ENCODE measurements at places on chromosomes 2 and 18.

DNA sequence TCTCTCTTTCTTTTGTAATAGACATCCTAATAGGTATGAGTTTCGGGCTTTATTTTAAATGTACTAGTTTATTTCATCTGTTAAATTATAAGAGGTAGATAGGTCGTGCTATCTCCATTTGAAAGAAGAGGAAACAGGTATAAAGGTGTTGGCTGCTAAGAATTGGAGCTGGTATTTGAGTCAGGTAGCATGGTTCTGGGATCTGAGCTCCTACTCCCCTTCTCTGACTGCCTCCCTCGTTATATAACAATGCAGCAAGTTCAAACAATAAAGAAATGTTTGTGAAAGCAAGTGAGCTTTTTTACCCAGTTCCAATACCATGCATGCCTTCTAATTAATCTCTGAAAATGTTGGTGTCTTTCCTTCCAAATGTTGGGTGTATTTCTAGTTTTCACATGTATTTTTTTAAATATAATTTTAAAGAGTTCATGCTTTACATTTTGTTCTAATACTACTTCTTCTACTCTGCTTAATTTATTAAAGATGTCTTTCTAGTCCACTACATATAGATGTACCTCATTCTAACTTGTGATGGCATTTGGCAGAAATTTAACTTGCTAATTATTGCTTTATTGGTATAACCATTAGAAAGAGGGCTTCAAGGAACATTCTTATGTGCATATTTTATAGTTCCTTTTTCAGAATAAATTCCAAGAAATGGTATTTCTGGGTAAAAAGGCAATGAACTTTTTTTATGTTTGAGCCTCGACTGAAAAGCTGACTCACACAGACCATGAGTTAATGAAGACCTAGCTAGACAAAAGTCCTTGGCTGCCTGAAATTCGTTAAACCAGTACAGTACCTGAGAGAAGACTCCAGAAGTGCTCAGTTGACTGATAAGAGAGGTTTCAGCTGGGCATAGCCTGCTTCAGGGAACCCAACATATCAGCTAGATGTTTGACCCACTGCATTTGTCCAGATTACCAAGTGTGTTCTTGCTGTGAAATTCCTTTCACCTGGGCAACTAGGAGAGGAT lies 133.5 kb downstream of the CERS6 start:
- no peak for DNase-seq

DNA sequence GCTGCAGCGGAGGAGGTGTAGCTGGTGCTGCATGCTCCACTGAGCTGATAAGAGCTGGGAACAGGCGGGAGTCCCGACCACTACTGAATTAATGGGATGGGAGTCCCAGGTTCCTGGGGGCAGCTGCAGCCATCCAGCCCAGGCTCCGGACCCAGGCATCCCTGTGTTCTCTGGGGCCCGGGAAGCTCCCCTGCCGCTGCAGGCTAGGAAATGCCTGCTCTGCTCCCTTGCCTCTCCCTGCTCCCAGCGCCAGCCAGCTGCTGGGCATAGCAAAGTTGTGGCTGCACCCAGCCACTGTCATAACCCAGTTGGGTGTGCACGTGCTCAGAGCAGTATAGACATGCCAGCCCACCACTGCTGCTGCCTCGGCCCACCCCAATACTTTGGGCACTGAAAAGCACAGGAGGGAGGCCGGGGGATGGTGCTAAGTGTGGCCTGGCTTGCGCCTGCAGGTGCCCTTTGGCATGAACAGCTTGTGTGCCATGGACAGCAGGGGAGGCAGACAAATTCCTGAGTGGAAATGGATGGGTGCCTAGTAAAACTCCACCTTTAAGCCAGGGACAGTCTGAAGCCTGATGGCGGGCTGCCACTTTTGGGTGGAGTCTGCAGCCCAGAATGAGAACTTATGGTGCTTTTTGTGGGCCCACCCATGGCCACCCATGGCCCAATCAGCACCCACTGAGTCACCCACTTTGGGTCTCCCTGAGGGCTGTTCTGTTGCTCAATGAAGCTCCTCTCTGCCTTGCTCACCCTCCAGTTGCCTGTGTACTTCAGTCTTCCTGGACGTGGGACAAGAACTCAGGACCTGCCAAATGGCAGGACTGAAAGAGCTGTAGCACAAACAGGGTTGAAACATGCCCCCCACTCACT lies 219.3 kb upstream of the TMEFF2 start:
- no peak for DNase-seq

GRCh38 chr2:239002954-239003623 lies 155.2 kb downstream of the TWIST2 start:
- no peak for DNase-seq

DNA sequence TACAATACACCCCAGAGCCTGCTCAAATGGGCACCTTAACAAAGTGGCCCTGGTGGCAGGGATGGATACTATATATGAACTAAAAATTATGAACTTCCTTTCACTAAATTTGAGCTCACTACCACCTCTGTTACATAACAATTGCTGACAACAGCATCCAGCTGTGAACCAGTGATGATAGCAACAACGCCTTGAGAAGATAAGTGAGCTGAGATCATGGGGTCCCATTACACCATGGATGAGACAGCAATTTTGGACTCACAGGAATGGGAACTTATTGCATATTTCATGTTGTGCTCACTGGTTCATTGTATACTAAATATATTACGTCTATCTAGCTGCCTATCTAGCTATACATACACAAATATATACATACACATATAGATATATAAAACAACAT lies 16.9 kb upstream of the ALMS1 start:
- DNase-seq: no peak

GRCh38 chr2:202818321-202818720 lies 53.2 kb downstream of the ICA1L start:
- DNase-seq: no peak

- no peak for DNase-seq
Observed at GRCh38 chr18:56124186-56124585, 514.2 kb downstream of the TXNL1 start.

DNA sequence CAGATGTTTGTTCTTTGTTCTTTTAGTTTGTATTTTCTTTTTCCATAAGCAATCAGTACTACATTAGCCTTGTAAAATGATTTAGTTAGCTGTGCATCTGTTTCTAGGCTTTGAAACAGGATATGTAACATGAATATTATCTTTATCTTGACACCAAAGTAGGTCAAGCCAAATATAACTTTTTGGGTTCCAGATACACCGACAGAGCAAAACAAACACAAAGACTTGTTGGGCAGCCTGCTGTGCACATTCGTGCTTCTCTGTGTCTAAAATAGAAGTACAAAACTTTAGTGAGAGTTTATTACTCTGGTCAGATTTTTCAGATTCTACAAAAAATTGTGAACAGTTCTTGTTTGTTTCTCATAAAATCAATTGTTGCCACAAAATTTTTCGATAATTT lies 1059.3 kb upstream of the GYPC start:
- no peak for DNase-seq

DNA sequence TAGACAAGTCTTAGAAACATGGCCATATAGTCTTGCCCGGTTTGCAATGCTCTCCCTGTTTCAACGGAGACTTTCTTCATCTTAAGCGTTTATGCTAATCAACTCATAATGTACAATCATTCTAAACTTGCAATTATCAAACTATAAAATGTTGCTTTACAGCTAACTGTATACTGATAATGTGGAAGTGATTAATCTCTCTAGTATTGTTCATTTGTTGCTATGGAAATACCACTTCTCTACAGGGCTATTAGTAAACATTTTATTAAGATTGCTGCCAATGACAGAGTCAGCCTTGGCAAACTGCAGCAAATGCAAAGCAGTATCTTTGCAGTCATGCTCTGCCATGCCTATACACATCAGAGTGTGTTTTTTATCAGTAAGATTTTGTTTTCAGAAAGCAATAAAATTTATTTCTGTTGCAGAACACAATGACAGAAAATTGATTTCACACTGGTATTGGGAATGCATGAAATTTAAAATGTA lies 1201.8 kb upstream of the CDH2 start:
- no peak for DNase-seq

- no peak for DNase-seq
Observed at GRCh38 chr2:158723921-158724802, 71.0 kb upstream of the DAPL1 start.

- DNase-seq: no peak
Observed at GRCh38 chr2:218855305-218856166, 4.1 kb upstream of the WNT6 start.

GRCh38 chr18:55790296-55790695 lies 202.3 kb upstream of the TCF4 start:
- DNase-seq: no peak

DNA sequence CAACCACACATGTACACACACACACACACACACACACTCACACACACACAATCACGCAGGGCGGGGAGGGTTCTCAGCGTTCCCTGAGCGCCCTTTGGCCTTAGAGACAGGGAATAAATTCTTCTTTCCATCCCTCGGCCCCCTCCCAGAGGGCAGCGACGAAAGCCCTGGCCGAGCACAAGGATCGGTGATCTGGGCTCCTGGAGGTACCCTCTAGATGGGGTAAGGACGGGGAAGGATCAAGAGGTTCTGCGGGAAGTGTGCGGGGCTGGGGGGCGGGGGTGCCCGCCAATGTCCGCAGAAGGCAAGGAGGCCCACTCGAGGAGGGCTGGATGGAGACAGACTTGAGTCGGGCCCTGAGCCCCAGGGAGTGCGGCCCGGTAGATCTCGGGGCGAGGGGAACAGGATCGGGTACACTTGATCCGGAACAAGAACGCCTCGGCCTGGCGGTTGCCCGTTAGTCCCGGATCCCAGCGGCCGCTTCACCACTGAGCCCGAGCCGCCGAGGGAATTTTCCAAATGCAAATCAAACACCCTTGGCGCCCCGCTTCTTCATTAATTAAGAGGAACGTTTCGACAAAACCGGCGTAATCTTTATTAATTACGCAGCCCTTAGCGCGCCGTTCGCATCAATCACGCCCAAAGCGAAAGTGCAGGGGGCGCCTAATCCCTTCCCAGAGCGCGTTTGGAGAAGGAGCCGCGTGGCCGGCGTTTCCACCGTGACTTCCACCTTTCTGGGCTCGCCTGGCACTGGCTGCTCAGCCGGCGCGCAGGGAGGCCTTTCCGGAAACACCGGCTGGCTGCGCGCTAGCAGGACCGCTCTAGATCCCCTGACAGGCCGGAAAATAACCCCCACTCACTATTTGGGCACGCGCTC lies 7.0 kb upstream of the PAX3 start:
- no peak for DNase-seq

DNA sequence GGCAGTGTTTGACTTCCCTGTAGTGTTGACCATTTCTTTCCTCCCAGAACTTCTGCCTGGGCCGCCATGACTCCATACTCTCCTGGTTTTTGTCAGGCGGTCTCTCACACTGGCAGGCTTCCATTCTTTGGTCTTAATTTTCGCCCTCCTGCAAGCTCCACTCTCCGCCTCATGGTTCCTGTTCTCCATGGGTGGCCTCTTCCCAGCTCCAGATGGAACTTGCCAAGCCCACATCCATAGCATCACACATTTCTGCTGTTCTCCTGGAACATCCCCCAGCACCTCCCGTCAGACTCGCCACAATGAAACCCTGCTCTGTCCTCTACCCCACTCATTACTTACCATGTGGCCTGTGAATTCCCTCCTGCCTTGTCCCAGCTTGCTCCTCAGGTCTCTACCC lies 896 bp upstream of the AFF3 start:
- no peak for DNase-seq

DNA sequence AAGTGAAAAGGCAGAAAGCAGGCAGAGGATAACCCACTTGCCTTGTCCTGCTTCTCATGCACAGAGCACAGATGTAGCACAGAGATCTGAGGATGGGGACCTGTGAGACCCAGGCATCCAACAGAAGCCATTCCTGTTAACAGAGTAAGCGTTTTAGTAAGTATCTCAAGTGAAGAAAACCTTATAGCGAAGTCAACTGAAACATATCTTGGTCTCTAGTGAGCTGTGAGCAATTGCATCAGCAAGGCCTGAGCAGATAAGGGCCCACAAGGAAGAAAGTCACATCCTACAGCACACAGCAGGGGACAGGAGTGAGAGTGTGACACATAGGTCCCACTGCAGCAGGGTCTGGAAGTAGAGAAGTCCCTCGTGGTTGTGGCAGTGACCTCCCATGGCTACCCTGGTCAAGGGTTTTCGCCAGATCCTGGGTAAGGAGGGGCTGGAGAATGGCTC lies 248.7 kb upstream of the TNP1 start:
- DNase-seq: no peak

- no peak for DNase-seq
Observed at GRCh38 chr2:219643084-219643473, 15.6 kb downstream of the SLC4A3 start.

- no peak for DNase-seq
Observed at GRCh38 chr2:60459851-60460250, 93.6 kb downstream of the BCL11A start.

DNA sequence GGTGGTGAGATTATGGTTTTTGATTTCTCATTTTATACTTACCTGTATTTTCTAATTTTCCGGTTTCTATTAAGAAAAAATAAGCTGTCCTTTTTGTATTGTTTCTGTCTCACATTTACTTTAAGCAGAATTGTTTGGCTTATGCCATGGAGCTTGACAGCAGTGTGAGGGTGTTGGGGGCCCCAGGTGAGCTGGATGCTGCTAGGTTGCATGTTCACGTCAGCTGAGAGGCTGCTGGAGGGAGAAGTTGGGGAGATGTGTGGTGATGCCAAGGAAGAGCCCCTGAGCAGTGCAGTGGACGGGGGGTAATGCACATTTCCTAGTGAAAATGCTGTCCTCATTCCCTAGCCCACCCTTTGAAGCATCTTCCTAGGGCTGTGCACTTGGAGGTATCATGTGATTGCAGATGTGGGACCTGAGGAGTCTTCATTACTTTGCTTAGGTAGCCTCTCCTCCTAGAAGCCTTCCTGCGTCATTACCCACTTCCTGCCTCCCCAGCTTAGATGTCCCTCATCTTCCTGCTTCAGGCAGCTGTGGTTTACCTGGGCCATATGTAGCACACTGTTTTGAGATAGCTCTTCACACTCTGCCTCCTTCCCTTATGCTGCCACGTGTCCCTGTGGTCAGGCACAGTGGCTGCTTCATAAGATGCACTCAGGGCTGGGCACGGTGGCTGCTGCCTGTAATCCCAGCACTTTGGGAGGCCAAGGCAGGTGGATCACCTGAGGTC lies 16.2 kb downstream of the ATG16L1 start:
- DNase-seq: no peak

DNA sequence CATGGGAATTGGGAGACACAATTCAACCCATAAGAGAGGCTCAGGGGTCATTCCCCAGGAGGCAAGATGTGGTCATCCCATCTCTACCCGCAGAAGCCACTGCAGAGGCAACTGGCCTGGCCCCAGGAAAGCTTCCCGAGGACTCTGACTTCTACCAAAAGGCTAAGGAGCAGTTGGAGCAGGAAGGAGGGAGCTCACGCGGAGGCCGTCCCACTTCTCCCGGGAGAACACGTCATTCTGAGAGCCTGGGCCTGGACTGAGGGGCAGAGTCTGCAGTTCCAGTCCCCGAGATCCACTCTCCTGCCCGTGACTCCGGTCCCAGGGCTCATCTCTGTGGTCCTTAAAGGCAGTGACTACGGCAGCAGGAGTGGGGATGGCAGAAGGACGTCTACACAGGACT lies 69.0 kb upstream of the TAF1B start:
- DNase-seq: no peak

- DNase-seq: peak; percentile 34
Observed at GRCh38 chr2:75640621-75641121, 5.9 kb upstream of the MRPL19 start.

GRCh38 chr2:112519506-112519905 lies 22.8 kb upstream of the POLR1B start:
- no peak for DNase-seq

GRCh38 chr18:69874058-69874457 lies 73.6 kb downstream of the CD226 start:
- DNase-seq: no peak

- no peak for DNase-seq
Observed at GRCh38 chr2:98795891-98796676, 65.2 kb upstream of the MGAT4A start.

GRCh38 chr18:26655525-26656430 lies 107.4 kb upstream of the KCTD1 start:
- DNase-seq: no peak

- DNase-seq: no peak
Observed at GRCh38 chr2:239814116-239814860, 210.9 kb downstream of the NDUFA10 start.

All from stimulated activated CD4-positive, alpha-beta T cell treated with anti-CD3 and anti-CD28 coated beads, Interleukin-15, amount 100 ng/mL, for 1 hour (primary cell).